ENCODE measurements at places on chromosomes 2 and 18.

DNA sequence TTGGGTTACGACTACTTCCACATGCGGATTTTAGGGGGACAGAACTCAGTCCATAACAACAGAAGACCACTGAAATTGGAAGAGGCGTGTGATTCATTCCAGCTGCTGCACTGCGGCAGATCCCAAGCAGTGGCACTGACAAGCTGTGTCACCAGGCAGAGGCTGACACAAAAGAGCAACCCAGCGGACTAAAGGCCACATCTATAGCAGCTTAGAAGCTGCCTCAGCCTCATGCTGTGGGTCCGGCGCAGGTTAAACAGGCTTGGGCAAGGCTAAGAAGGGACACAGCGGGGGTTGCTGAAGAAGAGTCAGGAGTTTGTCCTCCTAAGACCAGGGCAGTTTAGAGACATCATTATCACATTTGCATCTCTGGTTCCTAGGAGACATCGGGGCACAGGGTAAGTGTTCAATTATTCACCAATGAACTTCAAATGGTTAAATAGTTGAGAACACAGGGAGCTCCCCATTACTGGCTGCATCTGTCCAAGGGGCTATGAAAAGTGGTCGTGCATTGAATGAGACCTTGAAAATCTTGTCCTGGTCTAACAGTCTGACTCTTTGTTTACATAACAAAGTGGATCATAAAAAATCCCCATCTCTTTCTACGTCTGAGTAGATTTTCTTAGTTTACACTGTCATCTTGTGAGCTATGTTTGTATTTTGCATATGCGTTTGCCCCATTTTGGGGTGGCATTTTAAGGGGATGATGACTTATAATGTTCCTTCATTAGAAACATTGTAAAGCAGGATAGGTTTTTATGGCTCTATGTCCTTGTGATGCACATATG is 162.3 kb upstream of the TRIB2 start:
- DNase-seq, result no peak

DNA sequence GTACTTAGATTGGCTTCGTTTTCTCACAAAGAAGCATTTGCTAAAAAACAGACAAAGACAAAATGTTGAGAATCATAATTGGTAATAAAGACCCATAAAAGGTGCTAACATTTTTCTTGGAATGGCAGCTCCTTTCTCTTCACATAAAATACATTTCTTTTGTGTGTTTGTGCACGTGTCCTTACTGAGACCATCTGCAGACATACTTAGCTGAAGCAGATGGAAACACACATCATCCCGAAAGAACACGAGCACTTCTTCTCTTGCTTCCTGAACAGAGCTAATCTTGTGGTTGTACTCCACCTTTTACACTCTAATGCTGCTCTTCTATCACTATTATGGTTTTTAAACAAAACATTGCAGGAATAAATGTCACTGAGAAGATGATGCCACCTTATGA is 142.5 kb downstream of the SPHKAP start:
- DNase-seq, result no peak

- DNase-seq, result no peak
Measured at GRCh38 chr18:36526611-36527010, 229.1 kb downstream of the FHOD3 start.

DNA sequence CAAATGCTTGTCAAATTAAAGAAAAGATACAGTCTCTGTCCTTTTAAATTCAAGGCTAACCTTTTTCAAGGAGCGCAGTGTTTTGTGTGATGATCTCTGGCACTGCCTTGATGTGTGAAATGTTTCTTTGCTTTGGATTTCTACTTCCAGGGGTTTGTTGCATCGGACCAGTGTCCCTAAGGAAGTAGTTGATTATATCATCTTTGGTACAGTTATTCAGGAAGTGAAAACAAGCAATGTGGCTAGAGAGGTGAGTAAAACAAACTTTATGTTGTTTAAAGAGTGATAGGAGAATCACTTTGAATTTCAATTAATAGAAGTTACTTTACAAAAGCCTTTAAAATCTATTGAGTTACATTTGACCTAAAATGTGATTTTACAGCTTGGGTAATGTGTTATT is 28.8 kb downstream of the HADHB start:
- no peak for DNase-seq

DNA sequence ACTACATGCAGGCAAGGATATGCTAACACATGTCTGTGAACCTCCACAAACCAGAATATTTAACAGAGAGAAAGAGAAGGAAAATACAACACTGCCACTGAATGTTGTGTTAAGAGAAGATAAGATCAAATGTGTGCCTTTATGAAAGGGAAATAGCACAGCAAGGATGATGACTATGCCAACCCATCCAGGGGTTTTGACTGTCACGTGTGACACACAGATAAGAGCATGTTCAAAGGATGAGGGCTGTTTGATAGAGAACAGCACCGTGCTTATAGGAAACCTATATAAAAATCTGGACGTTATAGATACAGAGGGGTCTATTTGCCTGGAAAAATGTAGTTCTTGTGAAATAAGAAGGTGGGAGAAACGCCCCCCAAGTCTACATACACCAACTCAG is 911.8 kb downstream of the CPS1 start:
- no peak for DNase-seq

DNA sequence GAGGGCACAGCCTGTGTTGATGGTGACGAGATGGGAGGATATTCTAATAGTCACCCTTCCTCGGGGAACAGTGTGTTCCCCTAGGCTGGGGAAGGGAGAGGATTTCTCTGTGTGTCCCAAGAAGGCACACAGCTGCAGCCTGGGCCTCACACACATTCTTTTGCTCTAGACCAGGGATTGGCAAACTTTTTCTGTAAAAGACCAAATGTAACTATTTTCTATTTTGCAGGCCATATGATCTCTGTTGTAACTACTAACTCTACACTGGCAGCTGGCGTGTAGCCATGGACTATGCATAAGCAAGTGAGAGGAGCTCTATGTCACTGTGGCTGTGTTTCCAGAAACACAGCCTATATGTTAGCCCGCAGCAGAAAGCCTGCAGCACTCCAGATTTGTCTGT is 65.8 kb downstream of the ARHGAP28 start:
- no peak for DNase-seq

DNA sequence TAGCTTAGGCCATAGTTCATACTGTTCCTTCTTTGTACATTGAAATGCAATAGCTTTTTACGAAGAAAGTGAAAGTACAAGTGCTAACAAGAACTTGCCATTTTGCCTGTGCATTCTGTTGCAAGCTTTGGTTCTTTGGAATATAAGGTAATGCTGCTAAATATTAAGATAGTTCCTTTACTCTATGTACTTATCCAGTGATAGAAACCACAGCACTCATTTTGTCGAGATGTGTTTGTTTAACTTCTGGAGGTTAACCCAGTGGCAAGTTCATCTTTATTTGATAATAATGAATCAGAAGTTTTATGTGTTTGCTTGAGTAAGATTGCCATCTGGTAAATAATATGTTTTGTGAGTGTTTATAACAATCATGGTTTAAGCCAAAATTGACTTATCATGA is 373.1 kb upstream of the FANCL start:
- no peak for DNase-seq

- no peak for DNase-seq
Measured at GRCh38 chr2:24739354-24740025, 53.7 kb downstream of the PTRHD1 start.

- DNase-seq, result no peak
Measured at GRCh38 chr2:137467246-137467862, 496.9 kb upstream of the HNMT start.

- DNase-seq, result no peak
Measured at GRCh38 chr2:38586931-38587330, 15.8 kb downstream of the HNRNPLL start.

DNA sequence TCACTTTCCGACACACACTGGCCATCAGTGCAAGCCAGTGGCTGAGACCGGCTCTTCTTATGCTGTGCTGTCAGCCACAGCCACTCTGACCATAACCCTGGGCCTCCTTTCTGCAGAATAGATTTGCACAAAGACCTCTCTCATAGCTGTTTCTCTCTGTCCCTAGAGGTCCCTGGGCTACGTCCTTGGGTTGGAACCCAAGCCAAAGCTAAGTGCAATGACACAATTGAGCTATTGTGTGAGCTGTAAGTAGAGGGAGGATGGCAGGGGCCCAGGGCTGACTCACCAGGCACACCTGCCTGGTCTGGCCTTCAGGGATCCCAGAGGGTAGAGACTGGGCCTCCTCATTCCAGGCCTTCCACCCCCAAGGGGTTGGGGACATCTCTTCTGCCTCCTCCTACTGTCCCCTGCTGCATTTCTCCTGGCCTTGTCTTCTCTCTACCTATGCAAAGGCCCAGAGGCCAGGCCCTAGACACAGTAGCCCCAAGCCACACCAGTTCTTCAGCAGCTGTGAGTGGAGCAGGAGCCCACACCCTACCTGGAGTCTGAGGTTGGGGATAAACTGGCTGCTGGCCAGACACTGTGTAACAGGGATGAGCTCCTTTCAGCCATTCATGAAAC is 174.6 kb downstream of the NCK2 start:
- DNase-seq, result no peak

DNA sequence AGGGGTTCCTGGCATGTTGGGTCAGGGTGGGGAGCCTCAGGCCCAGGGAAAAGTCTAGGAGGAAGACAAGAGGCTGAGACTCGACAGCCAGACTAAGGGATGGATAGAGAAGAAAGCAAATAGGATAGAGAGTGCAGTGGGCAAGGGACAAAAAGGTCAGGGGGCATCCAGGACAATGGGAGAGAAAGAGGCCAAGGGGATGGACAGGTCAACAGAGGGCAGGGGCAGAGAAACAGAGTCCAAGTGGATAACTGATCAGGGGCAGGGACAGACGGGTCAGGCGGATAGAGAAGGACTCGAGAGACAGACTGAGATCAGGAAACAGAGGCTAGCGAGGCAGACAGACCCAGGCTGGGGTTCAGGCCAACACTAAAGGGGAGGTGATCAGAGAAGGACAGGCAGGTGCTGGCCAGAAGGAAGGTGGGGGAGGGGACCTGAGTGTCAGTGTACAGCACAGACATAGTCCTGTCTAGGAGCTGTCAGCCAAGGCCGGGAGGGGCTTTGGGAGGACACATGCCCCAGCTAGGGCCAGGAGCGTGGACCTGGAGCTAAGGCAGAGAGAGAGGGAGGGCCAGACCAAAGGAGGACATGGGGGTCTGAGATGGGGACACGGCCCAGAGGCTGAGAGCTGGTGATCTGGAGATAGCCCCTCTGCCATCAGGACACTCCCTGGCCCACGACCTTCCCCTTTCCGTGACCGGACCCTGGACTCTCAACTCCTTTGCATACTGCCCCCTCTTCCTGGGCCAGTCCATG is 12.2 kb downstream of the ASIC4 start:
- DNase-seq, result no peak

- DNase-seq, result no peak
Measured at GRCh38 chr2:222196159-222196558, 102.6 kb downstream of the PAX3 start.

DNA sequence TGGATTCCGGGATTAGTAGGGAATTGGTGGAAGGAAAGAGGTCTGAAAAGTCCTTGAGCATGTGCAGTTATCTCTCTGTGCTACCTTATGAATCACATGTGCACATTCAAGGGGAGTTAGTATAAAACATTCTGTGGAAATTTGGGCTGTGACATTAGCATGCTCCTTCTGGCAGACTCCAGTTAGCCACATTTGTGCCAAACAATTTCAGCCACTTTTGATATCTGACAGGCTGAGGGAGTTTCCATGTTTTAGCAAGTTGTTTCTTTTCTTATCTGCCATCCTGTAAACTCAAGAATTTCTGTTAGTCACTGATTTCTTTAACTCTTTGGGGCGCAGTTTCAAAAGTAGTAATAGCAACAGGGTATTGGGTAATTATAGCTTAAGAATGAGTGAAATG is 28.3 kb upstream of the GYPC start:
- DNase-seq, result no peak

GRCh38 chr2:12543978-12544558 is 172.7 kb upstream of the TRIB2 start:
- no peak for DNase-seq

GRCh38 chr2:152566728-152567069 is 150.6 kb downstream of the PRPF40A start:
- DNase-seq, result no peak

DNA sequence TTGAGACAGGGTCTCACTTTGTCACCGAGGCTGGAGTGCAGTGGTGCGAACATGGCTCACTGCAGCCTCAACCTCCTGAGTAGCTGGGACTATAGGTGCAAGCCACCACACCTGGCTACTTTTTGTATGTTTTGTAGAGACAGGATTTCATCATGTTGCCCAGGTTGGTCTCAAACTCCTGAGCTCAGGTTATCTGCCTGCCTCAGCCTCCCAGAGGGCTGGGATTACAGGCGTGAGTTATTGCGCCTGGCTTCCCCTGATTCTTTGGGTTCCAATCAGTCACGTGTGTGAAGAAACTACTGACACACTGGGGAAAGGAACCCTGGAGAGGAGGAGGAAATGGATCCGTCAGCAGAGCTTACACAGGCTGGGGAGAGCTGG is 22.3 kb upstream of the RAB10 start:
- no peak for DNase-seq

DNA sequence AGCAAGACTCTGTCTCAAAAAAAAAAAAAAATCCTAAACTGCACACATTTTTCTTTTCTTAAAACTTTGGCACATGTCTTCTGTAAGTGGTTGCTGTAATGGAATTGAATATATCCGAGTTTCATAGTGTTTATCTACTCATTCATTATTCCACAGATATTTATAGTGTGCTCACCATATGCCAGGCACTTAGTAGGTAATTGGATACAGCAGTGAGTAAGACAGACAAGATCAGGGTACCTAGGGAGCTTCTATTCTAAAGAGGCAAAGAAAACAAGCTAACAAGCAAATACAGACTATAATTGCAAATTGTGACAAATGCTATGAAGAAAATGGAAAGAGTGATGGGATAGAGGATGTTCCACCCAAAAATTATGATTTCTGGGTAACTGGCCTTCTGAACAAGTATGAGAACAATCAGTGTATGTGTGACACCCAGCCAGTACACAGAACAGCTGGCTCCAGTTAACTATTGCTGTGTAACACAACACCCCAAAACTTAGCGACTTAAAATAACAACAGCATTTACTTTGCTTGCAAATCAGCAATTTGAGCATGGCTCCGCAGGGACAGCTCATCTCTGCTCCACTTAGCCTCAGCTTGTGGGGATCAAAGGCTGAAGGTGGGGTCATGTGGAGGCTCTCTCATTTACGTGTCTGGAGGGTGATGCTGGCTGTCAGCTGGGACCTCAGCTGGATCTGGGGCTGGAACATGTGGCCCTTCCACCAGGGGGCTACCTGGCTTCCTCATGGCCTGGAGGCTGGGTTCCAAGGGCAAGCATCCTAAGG is 224.9 kb downstream of the INSIG2 start:
- DNase-seq, result no peak
